ENCODE measurements at places on chromosomes 7 and 10. TPM values are rescaled to one million over a fixed set of nuclear protein-coding genes. Genes with fewer than 3 reads are reported as not detected.

Gene CALHM1
- total RNA-seq, result not detected

Gene NANOS1
- total RNA-seq, result 7.2 TPM

Gene FZD1
- total RNA-seq, result 2.8 TPM

Gene SRGN
- 57.4 TPM for total RNA-seq

Gene DDIT4
- total RNA-seq, result 212 TPM

Gene KLF14
- total RNA-seq, result not detected

Gene CNNM1
- not detected for total RNA-seq

Gene TSPAN12
- total RNA-seq, result 6.1 TPM

Gene SP8
- total RNA-seq, result not detected

DNA sequence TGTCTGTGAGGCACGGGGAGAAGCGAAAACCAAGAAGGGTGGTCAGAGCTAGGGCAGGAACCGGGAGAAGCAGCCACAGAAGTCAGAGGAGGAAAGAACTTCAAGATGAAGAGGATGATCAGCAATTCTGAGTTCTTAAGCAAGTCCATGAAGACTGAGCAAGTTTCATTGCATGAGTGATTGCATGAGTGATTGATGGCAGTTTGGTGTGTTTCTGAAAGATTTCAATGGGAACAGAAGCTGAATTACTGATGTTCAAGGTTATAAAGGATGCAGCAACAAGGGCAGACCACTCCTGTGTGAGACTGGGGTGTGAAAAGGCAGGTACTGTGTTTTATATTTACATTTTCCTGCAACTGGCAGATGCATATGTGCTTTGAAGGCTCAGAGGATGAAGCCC, 35.4 kb downstream of the CCNY start:
- no peaks in the 10 kb centered on the region for H3K4me1 ChIP-seq
- no peak overlapping the region for H3K4me3 ChIP-seq
- DNase-seq, result no peak
- H3K27me3 ChIP-seq, result no peaks in the 10 kb centered on the region
- H3K36me3 ChIP-seq, result no peaks in the 10 kb centered on the region
- no peak overlapping the region for H3K27ac ChIP-seq

DNA sequence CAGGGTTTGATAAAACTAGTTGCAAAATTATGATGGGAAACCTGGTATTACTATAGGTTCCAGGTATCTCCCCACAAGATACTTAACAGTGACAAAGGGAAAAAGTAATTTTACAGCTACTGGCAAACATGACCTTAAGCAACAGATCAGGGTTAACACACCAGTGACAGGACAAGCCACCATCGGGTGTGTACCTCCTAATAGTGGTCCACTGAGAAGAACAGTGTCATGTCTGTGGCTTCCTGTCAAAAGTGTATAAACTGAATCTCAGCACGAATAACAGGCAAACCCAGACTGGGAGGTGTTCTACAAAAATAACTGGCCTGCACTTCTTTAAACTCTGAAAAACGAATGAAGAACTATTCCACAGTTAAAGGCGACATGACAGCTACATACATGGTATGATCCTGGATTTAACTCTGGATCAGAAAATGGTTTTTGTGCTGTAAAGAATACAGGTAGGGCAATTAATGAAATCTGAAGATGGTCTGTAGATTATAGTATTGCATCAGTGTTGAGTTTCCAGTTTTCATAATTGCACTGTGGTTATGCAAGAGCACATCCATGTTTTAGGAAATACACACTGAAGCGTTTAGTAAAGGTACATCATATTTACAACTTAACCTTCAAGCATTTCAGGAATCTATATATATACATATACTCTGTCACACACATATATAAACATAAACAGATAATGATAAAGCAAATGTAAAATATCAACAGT, 32.0 kb upstream of the ARMS2 start:
- no peaks in the 10 kb centered on the region for H3K36me3 ChIP-seq
- DNase-seq, result no peak
- no peak overlapping the region for H3K4me3 ChIP-seq
- no peaks in the 10 kb centered on the region for H3K4me1 ChIP-seq
- H3K27ac ChIP-seq, result no peak overlapping the region

DNA sequence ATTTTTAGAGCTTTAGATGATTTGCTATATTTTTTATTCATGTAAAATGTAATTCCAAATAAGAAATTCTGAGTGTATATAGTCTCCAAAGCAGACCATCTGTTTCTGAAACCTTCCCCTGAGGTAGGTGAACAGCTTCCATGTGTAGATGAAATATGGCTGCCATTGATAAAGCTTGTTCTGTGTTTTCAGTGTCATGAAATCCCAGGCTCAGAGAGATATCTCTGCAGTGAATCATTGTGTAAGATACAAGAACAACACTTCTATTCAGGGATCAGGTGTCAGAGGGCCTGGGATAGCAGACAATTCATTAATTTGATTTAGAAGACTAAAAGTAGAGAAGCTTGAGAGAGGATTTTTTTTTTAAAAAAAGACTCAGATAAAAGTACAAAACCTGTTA, 29.1 kb downstream of the ACTA2 start:
- no peaks in the 10 kb centered on the region for H3K4me1 ChIP-seq
- DNase-seq, result no peak
- H3K27me3 ChIP-seq, result no peaks in the 10 kb centered on the region
- H3K4me3 ChIP-seq, result no peak overlapping the region
- no peaks in the 10 kb centered on the region for H3K36me3 ChIP-seq

GRCh38 chr10:121155742-121156474, 304.7 kb downstream of the WDR11 start:
- no peaks in the 10 kb centered on the region for H3K36me3 ChIP-seq
- no peak overlapping the region for H3K4me3 ChIP-seq
- H3K27me3 ChIP-seq, result no peaks in the 10 kb centered on the region

- no peaks in the 10 kb centered on the region for H3K36me3 ChIP-seq
- H3K4me1 ChIP-seq, result peaks cover 9% of the 10 kb centered on the region
- DNase-seq, result no peak
- no peak overlapping the region for H3K27ac ChIP-seq
- H3K4me3 ChIP-seq, result no peak overlapping the region
- H3K27me3 ChIP-seq, result no peaks in the 10 kb centered on the region
These were observed 43.3 kb downstream of the GPR37 start for GRCh38 chr7:124722292-124722691.

GRCh38 chr10:121860810-121861209, 67.0 kb downstream of the ATE1 start:
- H3K36me3 ChIP-seq, result no peaks in the 10 kb centered on the region
- no peak overlapping the region for H3K4me3 ChIP-seq
- H3K27ac ChIP-seq, result no peak overlapping the region

GRCh38 chr7:25642849-25643248, 414.6 kb upstream of the NPVF start:
- no peak overlapping the region for H3K4me3 ChIP-seq
- DNase-seq, result no peak
- H3K27ac ChIP-seq, result no peak overlapping the region
- H3K27me3 ChIP-seq, result peaks cover 19% of the 10 kb centered on the region

GRCh38 chr7:15678653-15679052, 7.8 kb downstream of the MEOX2 start:
- DNase-seq, result no peak
- no peaks in the 10 kb centered on the region for H3K27me3 ChIP-seq
- H3K4me3 ChIP-seq, result no peak overlapping the region
- H3K27ac ChIP-seq, result no peak overlapping the region
- H3K4me1 ChIP-seq, result no peaks in the 10 kb centered on the region

GRCh38 chr7:143934526-143935325, at the start of gene OR2F2:
Gene OR2F2, plus strand, starts transcription at chr7:143935233. Its CDS starts 0 bp downstream, at chr7:143935233.
- H3K4me1 ChIP-seq, result no peaks in the 10 kb centered on the region
- no peaks in the 10 kb centered on the region for H3K27me3 ChIP-seq
- H3K36me3 ChIP-seq, result no peaks in the 10 kb centered on the region

GRCh38 chr7:69364813-69365643, 233.2 kb upstream of the AUTS2 start:
- no peaks in the 10 kb centered on the region for H3K27me3 ChIP-seq
- H3K4me1 ChIP-seq, result no peaks in the 10 kb centered on the region
- H3K4me3 ChIP-seq, result no peak overlapping the region

- no peaks in the 10 kb centered on the region for H3K27me3 ChIP-seq
- H3K4me1 ChIP-seq, result no peaks in the 10 kb centered on the region
- no peak overlapping the region for H3K4me3 ChIP-seq
- H3K36me3 ChIP-seq, result no peaks in the 10 kb centered on the region
- no peak for DNase-seq
- H3K27ac ChIP-seq, result no peak overlapping the region
These were observed 14.9 kb upstream of the IFIT1B start for GRCh38 chr10:89362929-89363328.

GRCh38 chr10:15754937-15755336, 35.2 kb upstream of the ITGA8 start:
- no peaks in the 10 kb centered on the region for H3K36me3 ChIP-seq
- no peaks in the 10 kb centered on the region for H3K4me1 ChIP-seq
- no peak overlapping the region for H3K27ac ChIP-seq
- no peak for DNase-seq

DNA sequence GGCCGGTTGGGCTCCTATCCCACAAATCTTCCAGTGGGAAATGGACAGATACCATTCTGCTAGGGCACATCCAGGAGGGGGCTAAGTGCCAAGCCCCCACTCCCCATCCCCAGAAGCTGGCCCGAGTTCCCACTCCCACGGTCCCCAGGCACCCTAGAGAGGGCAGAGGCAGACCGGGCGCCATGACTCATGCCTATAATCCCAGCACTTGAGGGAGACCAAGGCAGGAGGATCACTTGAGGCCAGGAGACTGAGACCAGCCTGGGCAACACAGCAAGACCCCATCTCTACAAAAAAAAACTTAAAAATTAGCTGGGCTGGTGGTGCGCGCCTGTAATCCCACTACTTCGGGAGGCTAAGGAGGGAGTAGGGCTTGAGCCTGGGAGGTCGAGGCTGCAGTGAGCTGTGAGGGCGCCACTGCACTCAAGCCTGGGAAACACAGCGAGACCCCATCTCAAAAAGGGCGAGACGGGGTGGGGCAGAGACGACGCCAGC, 870 bp downstream of the GNA12 start:
- H3K4me3 ChIP-seq, result peak overlapping the region; percentile 73
- no peak for DNase-seq
- peaks cover 39% of the 10 kb centered on the region for H3K4me1 ChIP-seq
- H3K27ac ChIP-seq, result no peak overlapping the region
- H3K27me3 ChIP-seq, result no peaks in the 10 kb centered on the region
- peaks cover 17% of the 10 kb centered on the region for H3K36me3 ChIP-seq

DNA sequence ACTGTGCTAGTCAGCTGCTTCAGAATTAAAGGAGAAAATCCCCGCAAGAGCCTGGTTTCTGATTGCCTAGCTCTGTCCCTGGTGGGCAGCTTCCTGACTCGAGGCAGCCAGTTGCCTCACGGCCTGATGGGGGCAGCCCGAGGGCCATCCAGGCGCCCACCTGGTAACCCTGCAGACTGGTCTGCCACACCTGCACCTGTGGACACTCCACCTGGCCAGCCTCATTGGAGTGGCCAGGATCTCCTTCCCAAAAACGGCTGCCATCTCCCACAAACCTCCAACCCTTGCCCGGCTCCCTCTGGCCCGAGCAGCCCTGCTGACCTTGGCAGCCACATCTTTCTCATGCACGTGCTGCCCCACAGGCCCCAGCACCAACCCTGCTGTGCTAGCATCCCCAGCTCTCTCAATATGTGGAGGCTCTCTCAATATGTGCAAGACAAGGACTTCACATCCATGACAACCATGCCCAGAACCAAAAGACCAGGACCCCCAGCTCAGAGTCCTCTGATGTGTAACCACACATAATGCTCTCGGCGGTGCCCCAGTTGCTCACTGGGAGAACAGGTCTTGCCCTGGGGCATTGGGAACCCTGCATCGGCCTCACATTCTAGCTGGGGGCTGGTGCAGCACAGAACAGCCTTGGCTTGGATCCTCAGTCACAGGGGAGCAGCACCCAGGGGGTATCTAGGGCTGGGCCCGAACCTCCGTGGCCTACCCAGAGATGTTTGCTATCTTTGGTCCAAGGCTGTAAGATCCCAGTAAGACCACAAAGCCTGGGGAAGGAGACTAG, 14.6 kb downstream of the DRGX start:
- peaks cover 19% of the 10 kb centered on the region for H3K27me3 ChIP-seq
- no peak overlapping the region for H3K4me3 ChIP-seq
- DNase-seq, result no peak
- H3K4me1 ChIP-seq, result peaks cover under 1% of the 10 kb centered on the region
- H3K27ac ChIP-seq, result no peak overlapping the region
- H3K36me3 ChIP-seq, result no peaks in the 10 kb centered on the region

DNA sequence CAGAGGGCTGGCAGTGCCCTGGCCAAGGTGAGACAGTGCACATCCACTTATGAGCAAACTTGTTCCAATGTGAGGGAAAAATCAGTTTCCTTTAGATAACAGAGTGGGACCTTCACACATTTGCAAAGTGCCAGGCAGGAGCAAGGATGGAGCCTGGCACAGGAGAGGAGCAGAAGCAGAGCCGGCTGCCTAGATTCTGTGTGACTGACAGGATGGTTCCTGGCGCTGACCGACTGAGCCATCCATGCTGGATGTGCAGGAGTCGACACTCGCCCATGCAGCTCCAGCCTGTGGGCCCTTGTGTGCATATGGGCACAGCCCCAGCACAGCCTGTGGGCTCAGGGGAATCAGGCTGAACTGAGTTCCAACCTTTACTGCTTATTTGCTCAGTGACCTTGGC, 346.5 kb downstream of the GRID1 start:
- no peaks in the 10 kb centered on the region for H3K27me3 ChIP-seq
- no peak overlapping the region for H3K27ac ChIP-seq
- no peak for DNase-seq
- no peaks in the 10 kb centered on the region for H3K4me1 ChIP-seq

GRCh38 chr10:31204090-31204489, 114.9 kb upstream of the ZEB1 start:
- H3K4me3 ChIP-seq, result no peak overlapping the region
- DNase-seq, result no peak
- H3K4me1 ChIP-seq, result no peaks in the 10 kb centered on the region
- H3K27ac ChIP-seq, result no peak overlapping the region

- DNase-seq, result no peak
- H3K27ac ChIP-seq, result peak overlapping the region; percentile 87
- H3K4me1 ChIP-seq, result peaks cover 52% of the 10 kb centered on the region
- no peaks in the 10 kb centered on the region for H3K27me3 ChIP-seq
- H3K36me3 ChIP-seq, result no peaks in the 10 kb centered on the region
These were observed 115.7 kb upstream of the NANOS1 start for GRCh38 chr10:118913825-118914224.

- no peaks in the 10 kb centered on the region for H3K36me3 ChIP-seq
- no peak overlapping the region for H3K4me3 ChIP-seq
- H3K27me3 ChIP-seq, result 0 out of 2 replicates have a peak, but pooled peaks cover 10% of the 10 kb centered on the region
- H3K27ac ChIP-seq, result no peak overlapping the region
- no peaks in the 10 kb centered on the region for H3K4me1 ChIP-seq
These were observed 948.7 kb upstream of the GHITM start for GRCh38 chr10:83190614-83191013.

DNA sequence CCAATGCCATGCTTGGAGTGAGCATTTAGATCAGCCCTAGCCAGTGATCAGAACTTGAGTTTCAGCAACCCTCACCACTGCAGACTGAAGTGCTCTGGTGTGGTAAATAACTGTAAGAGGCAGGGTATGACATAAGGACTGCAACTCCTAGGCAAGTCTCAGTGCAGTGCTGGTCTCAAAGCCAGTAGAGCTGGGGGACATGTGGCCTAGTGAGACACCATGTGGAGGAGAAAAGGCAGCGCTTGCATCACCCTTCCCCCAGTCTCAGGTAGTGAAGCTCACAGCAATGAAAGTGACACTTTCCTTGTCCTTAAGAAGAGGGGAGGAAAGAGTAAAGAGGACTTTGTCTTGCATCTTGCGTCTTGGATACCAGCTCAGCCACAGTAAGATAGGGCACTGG, 386.8 kb upstream of the POT1 start:
- no peak overlapping the region for H3K4me3 ChIP-seq
- no peaks in the 10 kb centered on the region for H3K27me3 ChIP-seq
- no peaks in the 10 kb centered on the region for H3K4me1 ChIP-seq
- peak; percentile 37 for DNase-seq

- no peak for DNase-seq
- H3K4me3 ChIP-seq, result no peak overlapping the region
- peaks cover 48% of the 10 kb centered on the region for H3K27me3 ChIP-seq
- H3K36me3 ChIP-seq, result no peaks in the 10 kb centered on the region
- H3K27ac ChIP-seq, result no peak overlapping the region
These were observed 22.6 kb upstream of the DIP2C start for GRCh38 chr10:712089-712488.

All from PC-9 (cell line).